Neural progenitor cell (in vitro differentiated cells): ENCODE measurements at places on chromosomes 6 and 20. TPM values are rescaled to one million over a fixed set of nuclear protein-coding genes. Genes with fewer than 3 reads are reported as not detected.

CGAS gene
- 0.62 and 0.90 TPM in 2 replicates for total RNA-seq

DLL1 gene
- total RNA-seq: 35.9 and 91.8 TPM in 2 replicates

RFX6 gene
- not detected in 2 replicates for total RNA-seq

DNA sequence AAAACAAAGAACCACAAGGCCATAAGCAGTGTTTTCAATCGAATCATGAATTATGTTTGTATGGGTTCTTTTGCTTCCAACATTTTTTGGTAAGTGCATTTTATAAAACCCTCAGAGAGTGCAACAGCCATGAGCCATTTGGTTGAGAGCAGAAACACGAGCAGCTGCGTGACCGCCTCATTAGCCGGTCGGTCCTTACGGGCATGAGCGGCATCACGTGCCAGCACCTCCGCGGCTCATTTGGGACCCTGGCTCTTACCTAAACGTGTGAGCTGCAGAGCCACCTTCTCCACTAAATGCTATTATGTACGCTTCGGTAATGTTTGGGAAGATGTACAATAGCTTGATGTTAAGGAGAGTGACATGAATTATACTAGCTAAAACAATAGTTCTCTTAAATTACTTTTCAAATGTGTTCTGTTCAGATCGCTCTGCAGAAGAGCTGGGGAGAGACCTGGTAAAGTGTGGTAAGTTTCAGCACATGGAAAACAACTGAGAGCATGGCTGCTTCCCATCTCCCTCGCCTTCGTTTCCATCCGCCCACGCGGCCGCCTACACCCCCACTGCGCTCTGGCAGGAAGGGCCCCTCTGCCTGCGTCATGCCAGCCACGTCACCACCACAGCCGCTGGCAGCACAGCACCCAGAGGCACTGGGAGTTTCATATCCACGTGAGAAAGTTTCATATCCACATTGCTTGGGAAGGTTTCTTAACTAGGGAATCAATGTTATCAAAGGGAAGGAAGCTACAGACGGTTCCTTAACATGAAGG, 23.7 kb upstream of the PDE10A start:
- DNase-seq: no peak
- no peaks in the 10 kb centered on the region for H3K4me1 ChIP-seq
- no peak overlapping the region for H3K27ac ChIP-seq
- no peaks in the 10 kb centered on the region for H3K36me3 ChIP-seq

DNA sequence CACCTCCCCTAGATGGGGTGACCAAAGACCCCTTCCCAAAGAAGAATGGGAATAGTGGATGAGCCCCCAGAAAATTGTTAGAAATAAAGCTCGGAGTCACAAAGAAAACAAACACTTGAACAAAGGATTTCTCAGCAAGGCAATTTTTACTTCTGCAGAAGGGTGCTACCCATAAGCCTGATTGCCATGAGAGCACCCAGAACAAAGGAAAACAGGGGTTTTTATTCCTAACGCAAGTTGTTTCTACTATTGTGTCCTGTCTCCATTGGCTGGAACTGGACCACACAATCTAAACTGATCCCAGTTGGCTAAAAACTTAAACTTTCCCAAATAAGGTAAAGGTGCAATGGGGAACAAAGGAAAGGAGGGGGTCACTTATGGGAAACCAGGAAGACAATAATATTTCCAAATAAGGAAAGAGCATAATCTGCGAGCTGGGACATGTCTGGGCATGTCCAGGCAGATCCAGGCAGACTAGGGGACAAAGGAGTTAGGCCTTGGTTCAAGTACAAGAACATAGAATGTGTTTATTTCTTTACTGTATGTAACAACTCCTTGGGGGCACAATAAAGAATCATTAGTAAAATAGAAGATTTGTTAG, 20.0 kb downstream of the HLA-B start:
- no peak for DNase-seq
- no peaks in the 10 kb centered on the region for H3K4me1 ChIP-seq
- no peaks in the 10 kb centered on the region for H3K27me3 ChIP-seq
- no peak overlapping the region for H3K4me3 ChIP-seq

- no peak overlapping the region for H3K4me3 ChIP-seq
- H3K4me1 ChIP-seq: no peaks in the 10 kb centered on the region
- H3K27ac ChIP-seq: no peak overlapping the region
- H3K36me3 ChIP-seq: no peaks in the 10 kb centered on the region
These were observed 455.1 kb downstream of the ADGRB3 start for GRCh38 chr6:69090132-69090531.

DNA sequence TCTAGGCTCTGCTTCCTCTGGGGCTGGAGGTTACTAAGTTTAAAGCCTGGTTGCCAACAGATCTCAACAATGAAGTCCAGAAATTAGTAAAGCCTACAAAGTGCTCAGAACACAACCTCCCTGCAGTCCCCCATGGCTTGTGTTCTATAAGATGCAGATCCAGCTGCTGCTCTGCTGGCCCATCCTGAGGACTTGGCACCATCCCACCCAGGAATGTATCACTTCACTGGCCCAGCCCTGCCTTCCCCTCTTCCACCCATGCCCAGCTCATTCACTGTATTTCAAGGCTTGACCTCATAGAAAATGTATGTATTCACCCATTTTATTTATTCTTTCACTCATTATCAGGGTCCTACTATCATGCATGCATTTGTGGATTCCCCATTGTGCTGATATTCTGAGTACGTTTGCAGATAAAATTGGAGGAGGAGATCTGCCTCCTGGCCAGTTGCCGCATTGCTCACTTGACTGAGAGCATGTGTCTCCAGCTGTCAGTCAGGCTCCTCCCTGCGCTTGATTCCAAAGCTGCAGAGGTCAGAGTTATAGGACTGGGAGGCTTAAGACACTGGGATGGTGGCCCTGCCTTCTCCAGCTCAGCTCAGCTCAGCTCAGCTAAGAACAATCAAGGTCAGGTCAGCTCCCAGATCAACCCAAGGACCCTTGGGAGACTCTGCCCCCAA, 104.8 kb downstream of the MAFB start:
- no peak overlapping the region for H3K27ac ChIP-seq
- no peaks in the 10 kb centered on the region for H3K36me3 ChIP-seq
- H3K4me3 ChIP-seq: no peak overlapping the region
- no peaks in the 10 kb centered on the region for H3K4me1 ChIP-seq
- H3K27me3 ChIP-seq: peaks cover under 1% of the 10 kb centered on the region

DNA sequence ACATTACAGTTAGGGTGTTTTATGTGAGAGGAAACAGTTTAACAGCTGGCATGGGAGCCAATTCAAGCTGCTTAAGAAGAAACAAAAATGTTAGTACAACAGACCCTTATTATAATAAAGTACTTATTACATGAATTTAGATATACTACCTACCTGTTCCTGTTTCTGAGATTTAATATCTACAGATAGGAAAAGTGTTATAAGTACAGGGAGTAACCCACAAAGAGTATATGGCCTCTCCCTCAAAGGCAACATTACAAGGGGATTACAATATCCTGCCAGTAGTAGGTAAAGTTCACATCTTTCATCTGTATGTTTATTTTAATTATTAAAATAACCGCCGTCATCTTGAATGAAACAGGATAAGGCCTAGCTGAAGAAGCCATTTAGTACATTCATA, 1.8 kb upstream of the ME1 start:
- H3K27ac ChIP-seq: no peak overlapping the region
- H3K4me3 ChIP-seq: no peak overlapping the region
- no peak for DNase-seq

- no peaks in the 10 kb centered on the region for H3K36me3 ChIP-seq
- H3K4me1 ChIP-seq: peaks cover 6% of the 10 kb centered on the region
- no peak for DNase-seq
- no peak overlapping the region for H3K27ac ChIP-seq
These were observed 40.2 kb downstream of the SASH1 start for GRCh38 chr6:148382861-148383260.
